Hematopoietic multipotent progenitor cell treated with erythropoietin and hydrocortisone succinate and interleukin-3 and kit ligand, for 6 days (in vitro differentiated cells): ENCODE measurements at places on chromosomes 5 and 9.
A peak's percentile ranks its signal among the peaks of the same experiment; 100 is the strongest.

- DNase-seq, result no peak
Measured at GRCh38 chr5:125696762-125697161, 726.4 kb upstream of the GRAMD2B start.

DNA sequence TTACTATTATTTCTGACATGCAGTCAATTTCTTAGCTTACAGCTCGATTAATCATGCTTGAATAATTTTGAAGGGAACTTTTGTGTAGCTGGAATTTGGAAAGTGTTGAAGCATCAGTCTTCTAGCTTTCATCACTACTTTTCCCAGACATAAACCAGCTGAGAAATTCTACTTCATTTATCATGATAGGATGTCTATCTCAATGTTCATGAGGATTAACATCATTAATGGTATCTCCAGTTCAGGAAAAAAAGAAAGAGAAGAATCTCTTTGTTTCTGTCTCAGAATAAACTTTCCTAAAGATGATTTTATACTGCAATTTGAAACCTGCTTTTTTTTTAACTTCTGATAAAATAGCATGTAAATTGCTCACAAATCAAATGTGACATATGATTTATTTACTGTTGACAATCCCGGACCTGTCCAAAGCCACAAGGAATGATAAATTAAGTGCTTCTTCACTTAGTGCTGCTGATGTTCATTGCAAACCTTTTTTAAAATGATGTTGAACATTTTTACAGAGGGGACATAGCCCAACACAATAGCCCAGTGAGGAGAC is 412.1 kb upstream of the CLINT1 start:
- DNase-seq, result no peak

DNA sequence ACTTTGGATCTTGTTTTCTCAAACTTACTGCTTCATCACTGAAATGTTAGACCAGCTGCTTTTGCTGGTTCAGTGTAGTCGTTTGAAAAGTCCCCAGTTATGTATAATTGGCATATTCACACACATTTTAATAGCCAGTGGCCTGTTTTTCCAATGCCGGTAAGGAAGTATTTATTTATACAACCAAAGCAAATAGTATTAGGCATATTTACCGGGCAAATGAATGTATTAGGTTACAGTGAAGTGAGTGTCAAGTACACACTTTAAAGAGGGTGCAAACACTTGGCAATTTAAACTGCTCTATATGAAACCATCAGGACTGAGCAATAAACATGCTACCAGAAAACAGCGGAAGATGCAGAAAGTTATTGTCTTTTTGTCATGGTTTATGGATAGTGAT is 242.9 kb downstream of the MCTP1 start:
- DNase-seq, result no peak

DNA sequence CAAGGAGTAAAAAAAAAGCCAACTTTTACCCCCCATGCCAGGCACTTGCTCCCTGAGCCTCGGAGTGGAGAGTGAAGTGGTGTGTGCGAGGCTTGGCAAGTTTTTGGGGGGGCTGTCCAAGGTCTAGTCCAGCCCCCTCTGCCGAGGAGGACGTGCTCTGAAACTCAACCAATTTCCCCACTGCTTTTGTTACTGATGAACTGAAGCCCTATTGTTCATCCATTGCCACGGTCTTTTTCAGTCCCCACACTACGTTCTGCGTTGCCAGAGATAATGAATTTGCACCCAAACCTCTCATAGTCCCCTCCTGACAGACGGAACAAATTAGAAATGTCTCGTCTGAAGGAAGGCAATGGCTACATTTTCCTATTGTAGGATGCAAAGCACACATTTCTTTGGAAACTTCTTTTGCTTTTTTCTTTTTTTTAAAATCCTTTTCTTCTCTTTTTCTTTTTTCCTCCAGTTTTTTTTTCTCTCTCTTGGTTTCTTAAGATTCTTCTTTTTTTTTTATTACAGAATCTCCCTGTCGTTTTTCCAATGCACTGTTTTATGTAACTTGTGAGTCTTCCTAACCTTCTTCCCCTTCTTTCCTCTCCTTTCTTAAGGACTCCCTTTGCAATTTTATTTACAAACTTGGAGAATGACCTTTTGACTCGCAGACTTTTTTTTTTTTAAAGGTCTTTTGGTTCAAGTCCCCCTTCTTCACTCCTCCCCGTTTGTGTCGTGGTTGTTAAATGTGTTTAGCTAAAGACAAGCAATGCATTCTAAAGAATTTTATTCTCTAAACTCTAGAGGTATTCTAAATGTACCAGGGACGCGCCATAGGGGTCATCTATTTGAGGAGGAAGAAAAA is 209.5 kb downstream of the MEF2C start:
- no peak for DNase-seq

DNA sequence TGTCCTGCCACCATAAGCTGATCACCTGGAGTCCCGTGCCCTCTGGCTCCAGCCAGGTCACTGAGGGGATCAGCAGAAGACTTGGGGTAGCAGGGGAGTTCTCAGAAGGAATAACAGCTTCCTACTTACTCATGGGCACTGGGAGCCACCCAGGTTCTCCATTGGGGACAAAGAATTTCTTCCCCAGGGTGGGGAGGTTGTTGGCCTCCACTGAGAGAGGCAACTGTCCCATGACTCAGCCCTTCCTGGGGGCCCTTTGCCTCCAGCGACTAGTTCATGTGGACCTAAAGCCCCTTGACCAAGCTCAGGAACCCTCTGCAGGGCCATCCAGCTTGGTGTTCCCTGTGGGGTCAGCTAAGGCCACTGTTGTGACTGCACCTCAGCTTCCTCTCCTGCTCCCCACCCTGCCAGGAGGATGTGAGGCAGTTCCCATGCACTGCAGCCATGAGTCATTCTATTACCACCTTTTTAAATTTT is 175.0 kb downstream of the AUH start:
- peak; percentile 10 for DNase-seq
